ENCODE measurements at places on chromosomes 16 and 17. TPM values are rescaled to one million over a fixed set of nuclear protein-coding genes. Genes with fewer than 3 reads are reported as not detected.

DNA sequence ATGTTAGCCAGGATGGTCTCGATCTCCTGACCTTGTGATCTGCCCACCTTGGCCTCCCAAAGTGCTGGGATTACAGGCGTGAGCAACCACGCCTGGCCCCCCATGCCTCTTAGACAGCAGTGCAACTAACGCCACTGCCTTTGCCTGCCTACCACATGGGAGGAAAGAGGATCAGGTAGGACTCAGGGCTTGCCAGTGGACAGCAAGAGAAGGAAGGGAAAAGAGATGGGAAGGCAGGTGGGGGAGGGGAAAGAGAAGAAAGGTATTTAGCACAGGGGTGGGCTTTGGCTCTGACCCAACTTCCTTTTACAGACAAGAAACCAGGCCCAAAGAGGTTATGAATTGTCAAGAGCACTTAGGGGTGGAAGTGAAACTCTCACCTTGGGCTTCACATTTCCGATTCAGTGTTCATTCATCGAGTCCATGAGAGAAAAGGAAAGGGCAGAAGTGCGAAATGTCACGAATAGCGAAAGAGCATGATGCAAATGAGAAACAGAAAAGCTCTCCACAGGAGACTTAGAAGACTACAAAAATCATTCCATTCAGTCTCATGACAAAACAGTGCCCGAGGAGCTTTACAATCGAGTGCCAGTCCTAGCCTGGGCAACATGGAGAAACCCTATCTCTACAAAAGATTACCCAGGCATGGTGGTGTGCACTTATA lies 36.4 kb downstream of the CDK5R1 start:
- H3K4me3 ChIP-seq, result no peak overlapping the region
- H3K4me1 ChIP-seq, result peaks cover 26% of the 10 kb centered on the region
- no peaks in the 10 kb centered on the region for H3K36me3 ChIP-seq

DNA sequence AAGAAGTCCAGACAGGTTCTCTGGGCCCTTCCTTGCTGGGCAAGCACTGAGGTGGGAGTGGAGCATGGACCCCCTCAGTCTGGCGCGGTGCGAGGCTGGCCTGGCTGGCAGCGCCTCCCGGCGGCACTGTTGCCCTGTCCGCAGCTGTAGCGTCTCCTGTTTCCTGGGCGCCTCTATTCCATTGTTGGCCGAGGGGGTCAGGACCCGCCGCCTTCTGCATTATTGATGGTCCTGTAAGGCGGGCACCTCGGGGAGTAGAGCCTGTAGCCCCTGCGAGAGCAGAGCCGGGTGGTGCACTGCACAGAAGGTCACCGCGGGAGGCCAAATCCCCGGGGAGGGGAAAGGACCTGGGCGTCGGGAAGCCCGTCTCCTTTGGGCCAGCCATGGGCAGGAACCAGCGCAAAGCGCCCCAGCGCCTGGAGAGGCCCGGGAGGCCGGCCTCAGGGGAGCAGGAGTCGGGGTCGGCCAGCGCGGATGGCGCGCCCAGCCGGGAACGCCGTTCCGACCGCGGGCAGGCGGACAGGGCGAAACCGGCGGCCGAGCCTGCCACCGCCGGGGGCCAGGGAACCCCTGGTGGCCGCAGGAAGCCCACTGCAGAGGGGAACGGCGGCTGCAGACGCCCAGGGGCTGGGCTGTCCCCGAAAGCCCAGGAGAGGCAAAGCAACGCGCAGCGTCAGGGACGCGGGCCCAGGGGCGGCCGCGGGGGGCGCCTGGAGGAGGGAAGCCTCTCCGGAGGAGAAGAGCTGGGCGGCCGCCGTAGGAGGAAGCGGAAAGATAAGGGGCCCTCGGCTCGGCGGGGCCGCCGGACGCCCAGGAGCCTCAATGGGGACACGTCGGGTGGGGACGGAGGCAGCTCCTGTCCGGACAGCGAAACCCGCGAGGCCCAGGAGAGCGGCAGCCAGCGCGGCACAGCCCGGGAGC lies at the start of gene MYO15B:
TSS of gene MYO15B (plus strand) at position 126 of the 921 bp plus-strand sequence. CDS start at position 384, 258 bp downstream.
- no peaks in the 10 kb centered on the region for H3K27me3 ChIP-seq
- H3K36me3 ChIP-seq, result peaks cover 18% of the 10 kb centered on the region
- H3K27ac ChIP-seq, result peak within 1 kb of the TSS; percentile 91

- peaks cover 13% of the 10 kb centered on the region for H3K4me1 ChIP-seq
- H3K36me3 ChIP-seq, result no peaks in the 10 kb centered on the region
- peaks cover 37% of the 10 kb centered on the region for H3K27me3 ChIP-seq
- no peak within 1 kb of the TSS for H3K4me3 ChIP-seq
- peak; percentile 61 for DNase-seq
Observed at GRCh38 chr16:71358464-71358998, at the start of gene CALB2. Gene CALB2 (plus strand): TSS chr16:71358723. CDS start chr16:71358793, 70 bp downstream.

DNA sequence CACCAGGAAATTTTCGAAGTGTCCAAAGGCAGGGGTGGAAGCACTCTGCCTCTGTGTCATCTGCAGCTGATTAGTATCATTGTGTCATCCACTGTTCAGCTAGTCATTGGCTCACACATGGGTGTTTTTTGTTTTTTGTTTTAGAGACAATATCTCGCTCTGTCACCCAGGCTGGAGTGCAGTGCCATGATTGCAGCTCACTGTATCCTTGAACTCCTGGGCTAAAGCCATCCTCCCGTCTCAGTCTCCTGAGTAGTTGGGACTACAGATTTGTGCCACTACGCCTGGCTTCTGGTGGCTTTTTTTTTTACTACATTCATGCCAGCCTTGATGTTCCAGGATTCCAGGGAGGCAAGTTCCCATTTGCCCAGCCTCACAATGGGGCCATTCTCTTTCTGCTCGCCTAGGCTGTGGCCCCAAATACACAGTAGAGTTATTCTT lies 32.5 kb upstream of the MYO18A start:
- no peak overlapping the region for H3K4me3 ChIP-seq
- no peaks in the 10 kb centered on the region for H3K36me3 ChIP-seq
- H3K27me3 ChIP-seq, result no peaks in the 10 kb centered on the region
- H3K27ac ChIP-seq, result no peak overlapping the region
- no peak for DNase-seq

DNA sequence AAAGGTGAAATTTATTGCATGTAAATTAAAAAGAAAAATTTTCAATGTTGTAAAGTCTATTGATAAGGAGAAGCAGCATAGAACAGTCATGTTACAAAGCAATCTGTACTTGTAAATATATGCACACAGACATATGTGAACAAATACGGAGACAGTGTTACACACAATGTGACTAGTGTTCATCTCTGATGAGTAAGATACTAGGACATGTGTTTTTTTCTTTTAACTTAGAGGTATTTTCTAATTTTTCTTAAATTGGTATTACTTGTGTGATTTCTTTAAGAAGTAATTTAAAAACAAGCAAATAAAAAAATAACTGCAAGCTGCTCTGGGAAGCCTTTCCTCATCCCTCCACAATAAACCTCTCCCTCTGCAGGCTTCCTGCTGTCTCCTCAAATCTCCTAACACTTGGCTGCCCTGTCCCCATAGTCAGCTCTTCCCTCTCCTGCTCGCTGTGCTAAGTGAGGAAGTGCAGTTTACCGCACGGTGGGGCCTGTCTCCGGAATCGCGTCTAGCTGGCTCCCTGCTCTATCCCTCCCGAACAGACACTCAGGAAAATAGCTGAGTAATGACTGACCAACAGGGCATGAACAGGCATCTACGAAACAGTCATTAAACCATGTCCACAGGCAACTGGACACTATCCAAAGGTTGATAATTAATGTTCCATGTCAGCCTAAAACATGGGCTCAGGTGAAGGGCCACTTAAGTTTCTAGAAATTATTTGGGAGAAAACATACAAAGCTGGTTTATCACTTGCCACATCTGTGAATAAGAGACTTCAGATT lies 35.9 kb downstream of the CMTM4 start:
- no peaks in the 10 kb centered on the region for H3K27me3 ChIP-seq
- peak; percentile 93 for DNase-seq
- H3K4me3 ChIP-seq, result no peak overlapping the region
- H3K4me1 ChIP-seq, result peaks cover 4% of the 10 kb centered on the region
- H3K36me3 ChIP-seq, result no peaks in the 10 kb centered on the region
- peak overlapping the region; percentile 55 for H3K27ac ChIP-seq

DNA sequence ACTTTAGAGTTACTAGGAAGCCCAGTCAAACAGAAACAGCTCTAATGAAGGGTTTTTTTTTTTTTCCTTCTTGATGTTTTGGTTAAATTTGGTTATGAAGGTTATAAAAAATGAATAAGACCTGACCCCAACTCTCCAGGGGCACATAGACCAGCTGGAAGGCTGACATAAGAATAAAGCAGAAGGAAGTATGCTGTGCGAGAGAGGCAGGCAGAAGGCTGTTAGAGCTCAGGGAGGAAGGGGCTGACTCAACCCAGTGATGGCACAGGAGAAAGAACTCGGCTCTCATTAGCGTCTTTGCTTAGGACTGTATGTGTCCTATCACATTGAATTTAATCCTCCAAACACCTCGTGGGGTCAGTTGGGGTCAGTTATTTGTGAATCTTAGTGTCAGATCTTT lies 474.6 kb downstream of the PMP22 start:
- peak; percentile 24 for DNase-seq
- H3K4me3 ChIP-seq, result no peak overlapping the region
- no peaks in the 10 kb centered on the region for H3K36me3 ChIP-seq
- peaks cover 2% of the 10 kb centered on the region for H3K27me3 ChIP-seq

- peaks cover 14% of the 10 kb centered on the region for H3K4me1 ChIP-seq
- peaks cover 17% of the 10 kb centered on the region for H3K36me3 ChIP-seq
- H3K27me3 ChIP-seq, result no peaks in the 10 kb centered on the region
- peak overlapping the region; percentile 91 for H3K27ac ChIP-seq
Observed at GRCh38 chr16:29694384-29695195, 15.6 kb downstream of the QPRT start.

DNA sequence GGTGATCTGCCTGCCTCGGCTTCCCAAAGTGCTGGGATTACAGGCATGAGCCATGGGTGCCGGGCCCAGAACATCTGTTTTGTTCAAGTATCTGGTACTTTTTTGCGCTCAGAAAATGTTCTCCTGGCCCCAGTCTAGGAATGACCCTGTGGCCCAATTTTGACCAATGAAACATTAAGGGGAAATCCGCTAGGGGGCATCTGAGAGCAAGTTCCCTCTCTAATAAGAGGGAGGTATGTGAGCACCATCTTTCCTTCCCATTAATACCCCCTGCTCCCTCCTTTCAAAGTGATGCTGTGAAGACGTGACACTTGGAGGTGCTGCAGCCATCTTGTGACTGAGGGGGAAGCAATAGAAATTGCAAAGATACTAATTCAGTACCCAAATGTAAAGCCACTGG lies 16.5 kb upstream of the CLEC3A start:
- no peak overlapping the region for H3K27ac ChIP-seq
- no peaks in the 10 kb centered on the region for H3K36me3 ChIP-seq
- no peaks in the 10 kb centered on the region for H3K27me3 ChIP-seq
- DNase-seq, result no peak
- no peaks in the 10 kb centered on the region for H3K4me1 ChIP-seq

- H3K4me1 ChIP-seq, result no peaks in the 10 kb centered on the region
- no peak overlapping the region for H3K27ac ChIP-seq
- H3K4me3 ChIP-seq, result no peak overlapping the region
- no peak for DNase-seq
Observed at GRCh38 chr17:66807182-66807581, 27.7 kb upstream of the CACNG5 start.

DNA sequence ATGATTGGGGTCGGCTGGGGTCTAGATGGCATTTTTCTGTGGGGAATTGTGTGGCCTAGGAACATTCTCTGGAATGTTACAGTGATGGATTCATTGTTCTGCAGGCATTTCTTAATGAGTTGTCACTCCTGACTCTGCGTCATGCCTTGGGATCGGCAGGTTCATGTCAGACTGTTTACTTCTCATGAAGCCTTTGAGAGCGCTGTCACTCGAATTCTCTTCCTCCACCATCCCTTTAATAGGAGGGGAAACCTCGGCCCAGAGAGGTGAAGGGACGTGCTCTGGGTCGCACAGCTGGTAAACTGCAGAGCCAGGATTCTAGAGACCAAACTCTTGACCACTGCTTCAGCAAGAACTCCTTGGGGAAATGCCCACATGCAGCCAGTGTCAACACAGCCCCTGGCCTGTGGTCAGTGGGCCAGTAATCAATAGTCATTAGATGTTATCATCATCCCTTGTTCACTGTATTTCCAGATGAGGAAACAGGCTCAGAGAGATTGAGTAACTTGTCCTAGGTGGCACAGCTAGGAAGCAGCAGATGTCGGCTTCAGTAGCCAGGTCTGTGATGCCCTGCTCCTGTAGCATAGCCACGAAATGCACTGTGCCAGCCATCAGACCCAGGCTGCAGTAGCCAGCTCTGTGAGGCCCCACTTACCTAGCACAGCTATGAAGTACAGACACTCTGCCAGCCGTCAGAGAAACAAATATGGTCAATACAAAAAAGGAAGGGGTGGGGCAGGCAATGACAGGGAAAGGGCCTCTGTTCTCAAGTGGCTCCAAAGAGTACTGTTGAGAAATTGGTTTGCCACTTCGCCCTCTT lies 259.0 kb downstream of the CPPED1 start:
- H3K4me3 ChIP-seq, result no peak overlapping the region
- peaks cover 11% of the 10 kb centered on the region for H3K4me1 ChIP-seq
- DNase-seq, result no peak
- no peaks in the 10 kb centered on the region for H3K27me3 ChIP-seq
- no peaks in the 10 kb centered on the region for H3K36me3 ChIP-seq

- peak; percentile 84 for DNase-seq
- peak within 1 kb of the TSS; percentile 96 for H3K27ac ChIP-seq
- H3K36me3 ChIP-seq, result peaks cover 22% of the 10 kb centered on the region
Observed at GRCh38 chr17:76710863-76711611, at the start of gene MXRA7. Gene MXRA7 (minus strand): TSS chr17:76710965. CDS start chr17:76710946, 19 bp downstream.

GRCh38 chr17:15395091-15395490 lies 53.7 kb upstream of the TEKT3 start:
- no peak overlapping the region for H3K27ac ChIP-seq
- H3K27me3 ChIP-seq, result no peaks in the 10 kb centered on the region
- H3K4me1 ChIP-seq, result peaks cover 16% of the 10 kb centered on the region
- no peak overlapping the region for H3K4me3 ChIP-seq
- DNase-seq, result no peak
- no peaks in the 10 kb centered on the region for H3K36me3 ChIP-seq

- no peak overlapping the region for H3K4me3 ChIP-seq
- H3K4me1 ChIP-seq, result peaks cover 32% of the 10 kb centered on the region
- H3K27me3 ChIP-seq, result no peaks in the 10 kb centered on the region
Observed at GRCh38 chr16:89422527-89422904, 67.8 kb downstream of the ANKRD11 start.

- H3K4me3 ChIP-seq, result no peak overlapping the region
- DNase-seq, result no peak
- H3K27ac ChIP-seq, result no peak overlapping the region
Observed at GRCh38 chr17:70217571-70217970, 48.2 kb downstream of the KCNJ2 start.

- peaks cover 58% of the 10 kb centered on the region for H3K36me3 ChIP-seq
- H3K4me3 ChIP-seq, result peak overlapping the region; percentile 42
- peaks cover 67% of the 10 kb centered on the region for H3K4me1 ChIP-seq
Observed at GRCh38 chr17:2060681-2061440, 6.0 kb downstream of the HIC1 start.

GRCh38 chr17:50198026-50198669 lies 3.3 kb downstream of the COL1A1 start:
- H3K36me3 ChIP-seq, result peaks cover 61% of the 10 kb centered on the region
- peaks cover 30% of the 10 kb centered on the region for H3K27me3 ChIP-seq
- peak overlapping the region; percentile 91 for H3K27ac ChIP-seq
- peaks cover 73% of the 10 kb centered on the region for H3K4me1 ChIP-seq

Gene ADAT1
- 23.8 TPM for total RNA-seq

Gene PNMT
- total RNA-seq, result 3.2 TPM

Gene ABCC3
- total RNA-seq, result 0.27 TPM

Gene CCL7
- total RNA-seq, result not detected

Gene OTOA
- 0.13 TPM for total RNA-seq

Gene ERN2
- total RNA-seq, result 0.04 TPM

Gene CLDN7
- 0.71 TPM for total RNA-seq

Gene NPIPB9
- total RNA-seq, result 1.2 TPM

Gene MRPS7
- total RNA-seq, result 71.7 TPM

Gene ABCC6
- total RNA-seq, result 1.2 TPM

Gene SSTR5
- not detected for total RNA-seq

Gene NACA2
- total RNA-seq, result 0.22 TPM

Gene SBK1
- total RNA-seq, result 2.9 TPM

Gene FBXO39
- 0.18 TPM for total RNA-seq
